NCI-H524 (cell line): ENCODE measurements at places on chromosomes 7 and 10.

DNA sequence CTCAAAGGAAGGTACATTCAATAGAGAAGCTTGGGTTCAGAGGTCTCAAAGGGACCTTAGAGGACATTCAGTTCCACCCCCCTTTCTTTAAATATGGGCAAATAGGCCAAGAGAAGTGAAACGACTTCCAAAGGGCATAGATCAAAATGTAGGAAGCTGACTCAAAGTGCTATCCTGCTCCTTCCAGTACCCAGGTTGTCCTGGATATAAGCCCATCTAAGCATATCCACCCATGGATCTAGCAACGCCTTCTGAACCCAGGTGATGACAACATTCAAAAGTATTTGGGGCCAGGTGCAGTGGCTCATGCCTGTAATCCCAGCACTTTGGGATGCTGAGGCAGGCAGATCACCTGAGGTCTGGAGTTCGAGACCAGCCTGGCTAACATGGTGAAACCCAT lies 5.3 kb downstream of the ATXN7L1 start:
- DNase-seq, result no peak

DNA sequence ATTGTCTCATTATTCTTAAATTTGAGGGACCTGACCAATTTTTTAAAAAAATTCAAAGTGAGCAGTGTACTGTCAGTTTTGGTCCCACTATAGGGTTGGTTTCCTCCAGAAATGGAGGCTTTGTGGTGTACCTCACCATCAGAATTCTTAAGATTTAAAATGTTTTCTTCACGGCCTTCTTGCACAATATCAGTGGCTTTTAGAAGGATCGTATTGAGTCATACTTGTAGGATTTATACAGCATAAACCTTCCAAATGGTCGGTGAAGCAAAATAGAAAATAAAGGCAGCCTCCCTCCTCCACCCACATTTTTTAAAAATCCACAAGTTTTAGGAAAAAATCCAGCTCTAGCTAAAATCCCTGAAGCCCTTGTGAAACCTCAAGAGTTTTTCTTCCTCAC lies 126.4 kb downstream of the RNLS start:
- DNase-seq, result no peak

DNA sequence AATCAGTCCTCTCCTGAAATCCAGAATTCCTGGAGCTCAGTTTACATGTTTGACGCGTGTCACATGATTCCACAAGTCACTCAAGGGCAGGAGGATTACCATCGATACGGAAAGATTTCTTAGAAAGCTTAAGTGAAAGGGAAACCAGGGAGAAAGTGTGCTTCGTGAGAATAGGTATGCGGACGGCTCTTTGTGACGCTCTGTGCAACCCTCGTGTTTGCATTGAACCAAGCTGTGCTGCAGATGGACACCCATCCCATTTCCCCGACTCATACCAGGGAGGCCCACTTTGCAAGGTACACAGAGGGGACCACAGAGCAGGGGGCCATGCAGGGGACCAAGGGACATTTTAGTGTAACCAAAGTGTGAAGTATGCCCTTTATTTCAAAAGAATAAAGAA lies 43.2 kb downstream of the IKZF1 start:
- DNase-seq, result no peak

GRCh38 chr10:19819419-19820033 lies 3.3 kb downstream of the PLXDC2 start:
- no peak for DNase-seq

GRCh38 chr7:668139-668931 lies 58.2 kb upstream of the DNAAF5 start:
- DNase-seq, result no peak

DNA sequence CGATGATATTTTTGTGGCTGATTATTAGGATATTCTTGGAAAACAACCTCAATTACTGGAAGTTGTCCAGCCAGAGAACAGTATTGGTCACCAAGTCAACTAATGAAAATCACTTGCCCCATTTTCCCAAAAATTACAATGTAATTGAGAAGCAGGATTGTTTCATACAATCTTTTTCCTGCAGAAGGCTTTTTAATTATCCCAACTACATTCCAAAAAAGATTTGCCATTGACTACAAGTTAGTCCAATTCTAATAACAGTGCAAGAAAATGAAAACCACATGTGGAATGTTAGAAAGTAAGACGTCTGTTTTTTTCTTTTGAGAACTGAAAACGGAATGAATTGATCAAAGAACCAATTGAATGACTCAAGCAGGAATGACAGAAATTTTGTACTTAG lies 1195.8 kb downstream of the SORCS1 start:
- no peak for DNase-seq

DNA sequence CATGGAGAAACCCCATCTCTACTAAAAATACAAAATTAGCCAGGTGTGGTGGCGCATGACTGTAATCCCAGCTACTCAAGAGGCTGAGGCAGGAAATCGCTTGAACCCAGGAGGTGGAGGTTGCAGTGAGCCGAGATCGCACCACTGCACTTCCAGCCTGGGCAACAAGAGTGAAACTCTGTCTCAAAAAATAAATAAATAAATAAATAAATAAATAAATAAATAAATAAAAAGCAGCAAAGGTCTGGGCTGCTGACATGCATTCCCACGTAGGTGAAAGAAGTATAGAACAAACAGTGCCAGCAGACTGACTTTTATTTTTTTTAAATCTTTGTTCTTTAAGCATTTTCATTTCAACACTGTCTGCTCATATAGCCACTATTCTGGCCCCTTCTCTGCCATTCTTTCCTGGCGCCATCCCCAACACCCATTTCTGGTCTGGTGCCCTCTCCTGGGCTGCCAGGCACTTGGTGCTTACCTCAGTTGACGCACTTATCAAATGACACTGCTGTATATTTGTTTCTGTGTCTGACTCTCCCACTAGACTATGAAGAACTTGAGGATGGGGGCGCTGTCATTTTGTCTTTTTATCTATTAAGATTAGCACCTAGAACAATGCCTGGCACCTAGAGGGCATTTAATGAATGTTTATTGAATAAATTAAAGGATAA lies 15.6 kb downstream of the FAM107B start:
- no peak for DNase-seq

DNA sequence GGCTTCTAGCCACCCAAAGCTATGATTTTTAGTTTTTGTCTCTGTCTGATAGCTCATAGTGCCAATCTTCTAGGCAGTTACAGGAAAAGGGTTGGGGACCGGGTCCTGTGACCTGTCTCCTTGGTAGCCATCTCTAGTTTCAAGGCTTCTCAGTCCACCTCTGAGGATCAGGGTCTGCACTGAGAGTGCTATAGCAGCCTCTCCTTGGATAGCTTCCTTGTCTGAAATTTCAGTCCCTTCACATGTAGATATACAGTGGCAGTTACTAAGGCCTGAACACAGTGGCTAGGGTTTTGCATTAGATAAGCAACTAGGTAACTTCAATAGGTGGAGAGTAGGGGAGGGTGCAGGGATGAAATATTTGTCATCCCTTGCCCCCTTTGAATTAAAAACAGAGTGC lies 321.3 kb downstream of the SEMA3D start:
- DNase-seq, result no peak
